ENCODE measurements at places on chromosomes 7 and 10.

DNA sequence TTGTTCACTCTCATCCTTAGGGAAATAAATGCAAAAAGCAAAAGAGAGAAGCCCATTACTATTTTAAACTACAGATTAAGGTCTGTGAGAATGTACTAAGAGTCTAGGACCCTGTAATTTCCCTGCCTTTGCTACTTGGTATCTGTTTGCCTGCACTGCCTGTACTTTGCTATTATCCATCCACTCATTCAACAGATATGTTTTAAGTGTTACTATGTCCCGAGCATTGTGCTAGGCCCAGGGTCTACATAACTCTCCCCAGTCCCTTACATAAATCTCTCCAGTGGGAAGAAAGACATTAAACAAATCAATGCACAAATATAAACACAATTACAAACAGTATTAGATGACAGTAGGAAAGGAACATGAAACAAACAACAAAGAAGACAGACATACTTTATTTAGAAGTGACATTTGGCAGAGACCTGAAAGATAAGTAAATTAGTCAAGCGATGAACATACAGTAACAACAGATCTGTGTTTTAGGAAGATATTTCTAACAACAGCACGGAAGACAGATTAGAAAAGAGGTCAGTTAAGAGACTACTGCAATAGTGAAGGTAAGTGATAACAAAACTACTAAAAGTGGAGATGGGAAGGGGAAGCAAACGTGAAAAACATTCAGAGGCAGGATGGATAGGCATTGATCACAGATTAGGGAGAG, 30.0 kb downstream of the ZNF800 start:
- no peak for DNase-seq

DNA sequence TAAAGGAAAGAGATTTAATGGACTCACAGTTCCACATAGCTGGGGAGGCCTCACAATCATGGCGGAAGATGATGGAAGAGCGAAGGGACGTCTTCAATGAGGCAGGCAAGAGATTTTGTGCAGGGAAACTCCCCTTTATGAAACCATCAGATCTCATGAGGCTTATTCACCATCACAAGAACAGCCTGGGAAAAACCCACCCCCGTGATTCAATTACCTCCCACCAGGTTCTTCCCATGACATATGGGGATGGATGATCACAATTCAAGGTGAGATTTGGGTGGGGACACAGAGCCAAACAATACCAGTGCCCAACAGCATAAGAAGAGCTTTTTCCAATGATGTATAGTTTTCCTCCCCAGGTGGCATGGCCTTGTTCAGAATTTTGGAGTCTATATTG, 11.2 kb upstream of the C7orf33 start:
- no peak for DNase-seq

GRCh38 chr7:53101026-53101425, 65.6 kb downstream of the POM121L12 start:
- peak; percentile 3 for DNase-seq

- DNase-seq = peak; percentile 23
These were observed 825 bp downstream of the ZNF862 start for GRCh38 chr7:149838992-149839408.

- peak; percentile 99 for DNase-seq
These were observed 98.1 kb downstream of the MYOF start for GRCh38 chr10:93384006-93384405.

DNA sequence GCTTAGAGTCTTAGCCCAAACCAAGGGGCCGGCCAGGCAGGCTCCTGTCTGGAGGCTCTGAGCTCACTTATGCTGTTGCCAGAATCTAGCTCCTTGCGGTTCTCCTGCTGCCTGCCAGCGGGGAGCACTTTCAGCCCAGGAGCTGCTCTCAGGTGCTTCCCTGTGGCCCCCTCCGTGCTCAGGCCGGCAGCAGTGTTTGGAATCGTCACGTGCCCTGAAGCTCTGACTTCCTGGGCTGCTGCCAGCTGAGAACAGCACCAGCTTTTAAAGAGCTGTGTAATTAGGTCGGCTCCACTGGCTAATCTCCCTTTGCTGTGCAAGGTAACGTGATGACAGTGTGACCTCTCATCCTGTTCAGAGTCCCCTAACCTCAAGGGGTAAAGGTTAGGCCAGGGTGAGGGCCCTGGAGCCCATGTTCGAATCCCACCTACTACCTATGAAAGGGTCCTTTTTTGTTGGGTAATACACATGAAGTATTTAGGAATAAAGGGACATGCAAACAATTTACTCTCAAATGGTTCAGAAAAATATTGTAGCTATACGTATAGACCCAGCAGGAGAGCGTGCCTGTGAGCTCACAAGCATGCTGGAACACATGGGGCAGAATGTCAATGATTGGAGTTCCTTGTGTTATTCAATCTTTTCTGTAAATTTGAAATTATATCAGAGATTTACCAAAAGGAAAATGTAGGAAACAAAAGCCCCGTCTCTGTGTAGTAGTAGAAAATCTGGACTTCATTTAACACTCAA, 16.6 kb downstream of the ZNF862 start:
- DNase-seq = peak; percentile 85

DNA sequence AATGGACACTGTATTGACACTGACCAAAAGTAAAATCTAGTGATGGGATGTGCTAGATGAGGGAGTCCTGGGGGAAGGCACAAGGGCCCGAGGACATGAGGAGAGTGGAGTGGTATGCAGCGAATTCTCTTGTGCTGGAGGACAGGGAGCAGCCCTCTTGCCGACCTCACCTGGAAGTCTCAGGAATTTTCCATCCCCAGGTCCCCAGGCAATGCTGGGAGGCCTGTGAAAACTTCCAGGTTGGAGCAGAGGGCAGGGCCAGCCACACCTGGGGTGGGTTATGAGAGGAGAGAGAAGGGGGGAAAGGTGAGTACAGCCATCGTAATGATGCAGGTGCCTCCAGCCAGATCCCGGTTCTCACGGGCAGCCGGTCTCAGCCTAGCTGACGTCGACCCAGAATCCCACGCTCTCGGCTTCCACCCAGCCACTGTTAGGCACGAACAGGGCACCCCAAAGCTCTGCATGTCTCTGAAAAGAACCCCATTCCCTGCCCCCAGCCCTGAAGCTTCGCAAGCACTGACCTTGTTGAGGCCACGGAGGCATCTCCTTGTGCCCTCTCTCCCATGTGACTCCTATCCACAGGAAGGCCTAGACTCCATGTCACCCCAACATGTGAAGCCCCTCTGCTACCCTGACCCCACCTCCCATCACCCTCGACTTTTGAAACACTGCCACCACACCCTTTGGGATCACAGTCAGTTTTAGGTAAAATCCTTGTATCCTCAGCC, 239.7 kb upstream of the MYO3A start:
- DNase-seq = no peak

DNA sequence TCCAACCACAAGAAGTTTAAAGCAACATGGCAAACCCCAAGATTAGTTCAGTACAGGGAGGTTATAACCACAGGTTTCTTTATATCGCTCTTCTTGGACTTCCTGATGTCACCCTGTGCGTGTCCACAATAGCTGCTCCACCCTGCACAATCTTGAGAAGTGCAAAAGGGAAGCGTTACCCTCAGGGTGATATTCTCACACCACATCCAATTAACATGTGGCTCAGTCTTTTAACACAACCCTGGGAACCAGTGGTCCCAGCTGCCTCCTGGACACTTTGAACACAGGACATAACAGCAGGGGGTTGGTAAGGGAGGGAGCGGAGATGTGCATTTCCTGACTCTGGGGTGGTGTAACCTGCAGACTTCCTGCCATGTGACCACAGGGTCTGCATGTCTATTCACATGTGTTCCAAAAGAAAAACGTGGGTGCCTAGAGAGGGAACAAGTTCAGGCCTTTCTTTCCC, 64.6 kb downstream of the GSAP start:
- DNase-seq = no peak

DNA sequence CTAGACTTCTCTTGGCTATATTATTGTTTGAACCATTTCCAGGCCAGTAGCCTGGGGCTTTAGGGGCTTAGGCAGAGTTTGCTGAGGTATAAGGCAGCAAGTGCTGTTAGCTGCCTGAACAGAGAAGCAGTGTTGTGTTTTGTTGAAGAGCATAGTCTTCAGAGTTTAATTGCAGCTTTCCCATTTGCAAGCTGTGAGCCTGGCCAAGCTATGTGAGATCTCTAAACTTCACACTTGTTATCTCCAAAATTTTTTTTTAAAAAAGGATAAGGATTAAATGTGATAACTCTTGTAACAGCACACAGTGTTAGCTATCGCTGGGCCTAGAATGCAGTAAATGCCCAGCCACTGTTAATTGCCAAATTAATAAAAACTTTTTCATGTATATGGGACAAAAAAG, 782.4 kb downstream of the REEP3 start:
- no peak for DNase-seq

GRCh38 chr10:119216127-119216526, 8.8 kb downstream of the GRK5 start:
- DNase-seq = no peak

DNA sequence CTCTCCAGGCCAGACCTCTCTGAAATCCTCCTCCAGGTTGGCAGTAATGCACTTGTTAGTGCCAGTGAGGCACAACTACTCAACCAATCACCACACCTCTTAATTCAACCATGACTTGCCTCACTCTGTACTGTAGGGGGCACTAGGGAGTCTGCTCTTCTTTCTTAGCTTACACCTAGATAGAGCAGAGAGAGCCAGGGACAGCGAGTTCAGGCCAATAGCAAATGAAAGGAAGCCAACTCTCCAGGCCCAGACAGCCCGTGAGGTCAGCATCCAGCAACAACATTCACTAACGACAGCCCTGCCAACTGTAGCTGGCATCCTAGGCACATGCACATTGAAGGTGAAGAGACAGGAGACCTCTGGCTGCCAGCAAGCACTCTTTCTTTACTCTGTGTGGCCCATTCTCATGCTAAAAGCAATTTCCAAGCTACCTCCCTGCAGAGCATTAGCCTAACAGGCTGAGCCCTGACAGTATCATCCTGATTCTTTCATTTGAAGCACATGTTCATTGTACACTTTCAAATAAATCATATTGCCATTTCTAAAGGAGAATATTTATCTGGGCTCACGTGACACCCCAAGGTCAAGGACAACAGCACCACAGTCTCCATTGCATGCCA, 136.3 kb downstream of the DPY19L1 start:
- DNase-seq = peak; percentile 20

GRCh38 chr7:103989200-103989784, at the start of gene RELN:
TSS of gene RELN (minus strand) at chr7:103989658. CDS start at chr7:103989356, 302 bp downstream.
- DNase-seq = no peak

GRCh38 chr10:71737834-71738197, 18.2 kb upstream of the C10orf105 start:
- no peak for DNase-seq

DNA sequence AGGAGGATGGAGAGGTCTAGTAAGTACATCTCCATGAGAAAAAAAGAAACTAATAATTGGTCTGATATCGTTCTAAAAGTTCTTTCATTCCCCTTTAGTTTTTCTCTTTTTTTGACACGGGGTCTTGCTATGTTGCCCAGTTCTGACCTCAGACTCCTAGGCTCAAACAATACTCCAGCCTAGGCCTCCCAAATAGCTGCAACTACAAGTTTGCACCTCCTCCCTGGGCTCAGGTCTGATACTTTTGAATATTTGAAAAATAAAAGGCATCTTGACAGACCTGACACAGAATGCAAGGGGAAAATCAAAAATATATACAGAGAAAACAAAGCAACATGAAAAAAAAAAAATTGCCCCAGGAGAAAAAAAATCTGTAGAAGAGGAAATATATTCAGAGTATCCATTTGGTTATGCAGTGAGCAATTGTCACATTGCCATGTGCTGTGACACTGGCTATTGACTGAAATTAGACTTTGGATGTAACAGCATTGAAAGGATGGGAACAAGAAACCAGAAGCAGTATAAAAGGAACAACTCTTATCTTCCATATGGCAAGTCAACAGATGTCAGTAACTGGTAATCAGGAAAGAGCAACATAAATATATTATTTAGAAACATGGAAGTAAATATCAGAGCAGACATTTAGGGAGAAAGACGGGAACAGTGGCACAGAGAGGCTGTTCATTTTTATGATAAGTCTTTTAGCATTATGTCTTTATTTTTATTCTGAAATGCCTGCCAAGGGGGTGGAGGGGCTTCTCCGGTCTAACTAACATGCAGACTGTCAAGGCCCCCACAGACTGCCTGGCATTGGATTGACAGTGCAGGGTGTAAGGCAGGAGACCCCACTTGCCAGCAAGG, 408.4 kb downstream of the PARD3 start:
- DNase-seq = no peak

- DNase-seq = no peak
These were observed 144.7 kb downstream of the PFKFB3 start for GRCh38 chr10:6347391-6347951.

DNA sequence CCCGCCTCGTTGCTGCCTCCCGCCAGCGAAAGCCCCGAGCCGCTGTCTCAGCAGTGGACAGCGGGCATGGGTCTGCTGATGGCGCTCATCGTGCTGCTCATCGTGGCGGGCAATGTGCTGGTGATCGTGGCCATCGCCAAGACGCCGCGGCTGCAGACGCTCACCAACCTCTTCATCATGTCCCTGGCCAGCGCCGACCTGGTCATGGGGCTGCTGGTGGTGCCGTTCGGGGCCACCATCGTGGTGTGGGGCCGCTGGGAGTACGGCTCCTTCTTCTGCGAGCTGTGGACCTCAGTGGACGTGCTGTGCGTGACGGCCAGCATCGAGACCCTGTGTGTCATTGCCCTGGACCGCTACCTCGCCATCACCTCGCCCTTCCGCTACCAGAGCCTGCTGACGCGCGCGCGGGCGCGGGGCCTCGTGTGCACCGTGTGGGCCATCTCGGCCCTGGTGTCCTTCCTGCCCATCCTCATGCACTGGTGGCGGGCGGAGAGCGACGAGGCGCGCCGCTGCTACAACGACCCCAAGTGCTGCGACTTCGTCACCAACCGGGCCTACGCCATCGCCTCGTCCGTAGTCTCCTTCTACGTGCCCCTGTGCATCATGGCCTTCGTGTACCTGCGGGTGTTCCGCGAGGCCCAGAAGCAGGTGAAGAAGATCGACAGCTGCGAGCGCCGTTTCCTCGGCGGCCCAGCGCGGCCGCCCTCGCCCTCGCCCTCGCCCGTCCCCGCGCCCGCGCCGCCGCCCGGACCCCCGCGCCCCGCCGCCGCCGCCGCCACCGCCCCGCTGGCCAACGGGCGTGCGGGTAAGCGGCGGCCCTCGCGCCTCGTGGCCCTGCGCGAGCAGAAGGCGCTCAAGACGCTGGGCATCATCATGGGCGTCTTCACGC, 825 bp downstream of the ADRB1 start:
- DNase-seq = no peak

GRCh38 chr7:43856996-43857395, 12.3 kb downstream of the MRPS24 start:
- no peak for DNase-seq

GRCh38 chr10:51106311-51106945, 32.1 kb downstream of the PRKG1 start:
- no peak for DNase-seq

DNA sequence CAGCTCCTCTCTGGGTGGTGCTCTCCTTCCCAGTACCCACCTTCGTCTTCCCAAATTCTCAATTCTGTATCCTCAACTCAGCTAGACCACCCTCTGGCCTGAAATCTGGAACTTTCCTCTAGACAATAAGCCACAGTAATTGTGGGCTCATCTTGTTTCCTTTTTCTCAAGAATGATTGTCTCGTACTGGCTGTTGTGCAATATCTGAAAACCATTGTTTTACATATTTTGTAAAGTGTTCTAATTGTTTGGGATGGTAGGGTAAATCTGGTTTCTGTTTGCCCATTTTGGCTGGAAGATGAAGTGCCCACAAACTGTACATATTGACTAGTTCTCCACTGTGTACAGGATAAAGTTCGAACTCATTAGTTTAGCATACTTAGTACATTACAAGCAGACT, 11.3 kb upstream of the NOBOX start:
- no peak for DNase-seq

- no peak for DNase-seq
These were observed 321.2 kb downstream of the DNAJB6 start for GRCh38 chr7:157657741-157658740.

- no peak for DNase-seq
These were observed 150.3 kb downstream of the LRRTM3 start for GRCh38 chr10:67076144-67076543.
